ENCODE measurements at places on chromosomes 6 and 20. TPM values are rescaled to one million over a fixed set of nuclear protein-coding genes. Genes with fewer than 3 reads are reported as not detected.
A peak's percentile ranks its signal among the peaks of the same experiment; 100 is the strongest.

FRK gene
- total RNA-seq: 0.05 TPM

BANF2 gene
- not detected for total RNA-seq

SLC25A27 gene
- 0.13 TPM for total RNA-seq

LTB gene
- total RNA-seq: 269 TPM

PPIL1 gene
- total RNA-seq: 23.6 TPM

PHACTR1 gene
- total RNA-seq: 1.5 TPM

DEFB124 gene
- total RNA-seq: not detected

GPSM3 gene
- 227 TPM for total RNA-seq

TCF21 gene
- not detected for total RNA-seq

BPI gene
- not detected for total RNA-seq

DNA sequence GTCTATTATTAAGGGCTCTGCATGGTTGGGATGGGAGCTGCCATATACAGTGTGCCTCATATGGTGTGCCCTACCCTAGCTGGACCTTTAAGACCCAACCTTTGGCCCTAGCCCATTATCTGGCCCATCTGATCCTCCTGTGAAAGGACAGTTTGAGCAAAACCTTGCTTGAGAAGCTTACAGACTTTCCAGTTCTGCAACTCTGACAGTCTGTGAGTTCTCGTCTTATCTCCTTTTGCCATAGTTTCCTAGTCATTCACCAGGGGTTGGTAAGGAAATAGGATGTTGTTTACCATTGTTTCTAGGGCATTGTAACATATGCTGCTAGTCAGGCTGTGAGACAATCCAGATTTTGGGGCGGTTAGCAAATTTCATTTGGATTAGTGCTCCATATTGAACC, 17.2 kb downstream of the CTNNBL1 start:
- peaks cover 29% of the 10 kb centered on the region for H3K4me1 ChIP-seq
- ATAC-seq: no peak
- H3K36me3 ChIP-seq: peaks cover 28% of the 10 kb centered on the region
- no peaks in the 10 kb centered on the region for H3K27me3 ChIP-seq
- H3K27ac ChIP-seq: no peak overlapping the region

DNA sequence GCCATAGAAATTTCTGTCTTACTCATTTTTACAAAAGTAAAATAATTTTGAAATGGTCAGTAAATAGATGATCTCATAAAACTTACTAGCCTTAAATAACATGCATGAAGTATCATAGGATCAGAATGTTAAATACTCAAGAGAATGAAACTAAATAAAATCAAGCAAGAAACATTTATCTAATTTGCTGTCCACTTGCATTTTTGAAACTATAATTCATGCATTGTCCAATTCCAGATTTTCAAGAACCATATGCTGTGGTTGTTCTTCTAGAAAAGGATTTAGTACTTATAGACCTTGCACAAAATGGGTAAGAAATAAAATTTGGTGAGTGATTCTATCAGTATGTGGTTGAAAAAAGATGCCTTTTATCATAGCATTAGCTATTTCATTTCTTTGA, 107.0 kb downstream of the STXBP5 start:
- no peak for ATAC-seq
- no peak overlapping the region for H3K27ac ChIP-seq
- H3K4me3 ChIP-seq: no peak overlapping the region
- no peaks in the 10 kb centered on the region for H3K4me1 ChIP-seq
- peaks cover 49% of the 10 kb centered on the region for H3K36me3 ChIP-seq

- no peak for ATAC-seq
- peaks cover 78% of the 10 kb centered on the region for H3K36me3 ChIP-seq
- no peak overlapping the region for H3K27ac ChIP-seq
- no peak overlapping the region for H3K4me3 ChIP-seq
- H3K27me3 ChIP-seq: no peaks in the 10 kb centered on the region
- H3K4me1 ChIP-seq: no peaks in the 10 kb centered on the region
Observed at GRCh38 chr6:83160167-83160566, 32.9 kb downstream of the PGM3 start.

GRCh38 chr6:130282234-130282995, 59.7 kb upstream of the SAMD3 start:
- no peaks in the 10 kb centered on the region for H3K27me3 ChIP-seq
- no peak overlapping the region for H3K4me3 ChIP-seq
- H3K27ac ChIP-seq: peak overlapping the region; percentile 12
- H3K36me3 ChIP-seq: no peaks in the 10 kb centered on the region

GRCh38 chr6:95784869-95785268, 207.5 kb downstream of the MANEA start:
- no peaks in the 10 kb centered on the region for H3K4me1 ChIP-seq
- H3K36me3 ChIP-seq: no peaks in the 10 kb centered on the region
- H3K27ac ChIP-seq: no peak overlapping the region
- H3K4me3 ChIP-seq: no peak overlapping the region
- peaks cover under 1% of the 10 kb centered on the region for H3K27me3 ChIP-seq

DNA sequence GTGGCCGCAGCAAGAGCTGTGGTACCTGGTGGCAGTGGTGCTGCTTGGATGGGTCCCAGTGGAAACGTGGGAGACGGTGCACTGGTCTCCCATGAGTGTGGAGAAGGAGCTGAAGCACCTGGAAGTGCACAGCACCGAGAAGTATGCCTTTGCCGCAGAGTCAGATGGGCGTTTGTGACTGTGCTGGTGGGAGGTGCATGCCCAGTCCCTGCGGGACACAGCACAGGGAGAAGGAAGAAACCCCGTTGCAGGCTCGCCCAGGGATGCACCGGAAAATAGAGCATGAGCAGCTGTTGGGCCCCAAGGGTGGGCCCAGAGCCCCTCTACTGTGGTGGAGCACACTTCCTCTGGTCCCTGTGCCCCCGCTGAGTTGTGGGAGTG, 19.3 kb upstream of the RGS17 start:
- H3K36me3 ChIP-seq: no peaks in the 10 kb centered on the region
- H3K4me1 ChIP-seq: no peaks in the 10 kb centered on the region
- no peak overlapping the region for H3K4me3 ChIP-seq
- ATAC-seq: no peak
- H3K27me3 ChIP-seq: peaks cover 12% of the 10 kb centered on the region

DNA sequence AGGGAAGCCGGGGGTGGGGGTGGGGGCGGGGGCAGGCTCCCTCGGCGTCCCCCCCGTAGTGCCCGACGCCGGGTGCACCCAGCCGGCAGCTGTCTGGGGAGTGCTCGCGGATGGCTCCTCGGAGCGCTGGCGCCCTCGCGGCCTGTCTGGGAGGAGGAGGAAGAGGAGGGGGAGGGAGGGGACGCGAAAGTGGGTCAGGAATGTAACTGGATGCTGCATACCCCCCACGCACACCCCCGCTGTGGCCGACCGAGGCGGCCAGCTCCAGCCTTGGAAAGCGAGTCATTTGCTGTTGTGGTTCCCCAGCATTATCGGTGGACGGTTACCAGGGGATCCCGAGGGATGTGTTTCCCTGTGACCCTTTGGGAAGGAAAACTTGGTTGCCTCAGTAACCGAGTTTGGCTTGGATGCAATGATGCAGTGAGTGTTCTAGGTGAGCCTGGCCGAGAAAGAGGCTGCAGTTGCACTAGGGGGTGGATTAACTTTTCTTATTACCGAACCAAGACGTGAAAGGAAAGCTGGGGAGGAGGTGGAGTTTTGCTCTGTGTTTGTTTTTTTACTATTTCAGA, 55.2 kb upstream of the RREB1 start:
- H3K27ac ChIP-seq: no peak overlapping the region
- no peaks in the 10 kb centered on the region for H3K36me3 ChIP-seq
- no peaks in the 10 kb centered on the region for H3K4me1 ChIP-seq
- ATAC-seq: peak; percentile 31
- H3K27me3 ChIP-seq: no peaks in the 10 kb centered on the region

DNA sequence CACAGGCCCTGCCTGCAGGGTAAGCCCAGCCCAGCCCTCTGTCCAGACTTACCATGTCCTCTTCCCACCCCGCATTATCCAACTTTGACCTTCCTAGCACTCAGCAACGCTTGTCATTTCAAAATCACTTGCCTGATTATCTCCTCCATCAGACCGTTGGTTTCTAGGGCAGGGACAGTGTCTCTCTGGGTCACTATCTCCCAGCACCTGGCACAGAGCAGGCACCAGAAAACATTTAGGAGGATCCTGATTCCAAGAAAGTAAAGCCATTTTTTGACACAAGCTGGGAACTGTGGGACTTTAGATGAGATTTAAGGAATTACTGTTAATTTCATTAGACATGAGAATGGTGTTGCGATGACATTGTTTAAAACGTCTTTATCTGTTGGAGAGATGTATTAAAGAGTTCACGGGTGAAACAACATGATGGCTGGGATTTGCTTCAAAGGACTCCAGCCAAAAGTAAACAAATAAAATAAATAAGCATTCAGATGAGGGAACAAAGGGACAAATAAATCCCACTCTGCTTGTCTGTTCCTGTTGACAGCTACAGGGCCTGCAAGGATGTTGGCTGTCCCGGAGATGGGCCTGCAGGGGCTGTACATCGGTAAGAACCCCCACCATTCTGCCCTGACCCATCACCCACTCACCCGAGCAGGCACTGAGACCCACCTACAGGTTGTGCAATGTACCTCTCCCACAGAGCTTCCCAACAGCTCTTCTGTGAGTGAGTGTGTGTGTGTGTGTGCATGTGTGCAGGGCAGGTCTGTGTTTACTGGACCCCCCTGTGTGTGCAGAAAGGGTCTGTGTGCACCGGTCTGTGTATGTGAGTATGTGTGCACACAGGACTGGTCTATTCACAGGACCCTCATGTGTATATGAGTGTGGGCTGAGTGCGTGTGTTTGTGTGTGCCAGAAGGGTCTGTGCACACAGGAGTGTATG, 5.9 kb downstream of the HSPA12B start:
- no peak overlapping the region for H3K27ac ChIP-seq
- H3K36me3 ChIP-seq: no peaks in the 10 kb centered on the region
- no peak for ATAC-seq
- H3K4me3 ChIP-seq: no peak overlapping the region

GRCh38 chr6:11353921-11354389, 121.5 kb upstream of the NEDD9 start:
- peak overlapping the region; percentile 89 for H3K27ac ChIP-seq
- H3K36me3 ChIP-seq: peaks cover 75% of the 10 kb centered on the region
- peak overlapping the region; percentile 72 for H3K4me3 ChIP-seq
- H3K4me1 ChIP-seq: peaks cover 71% of the 10 kb centered on the region

DNA sequence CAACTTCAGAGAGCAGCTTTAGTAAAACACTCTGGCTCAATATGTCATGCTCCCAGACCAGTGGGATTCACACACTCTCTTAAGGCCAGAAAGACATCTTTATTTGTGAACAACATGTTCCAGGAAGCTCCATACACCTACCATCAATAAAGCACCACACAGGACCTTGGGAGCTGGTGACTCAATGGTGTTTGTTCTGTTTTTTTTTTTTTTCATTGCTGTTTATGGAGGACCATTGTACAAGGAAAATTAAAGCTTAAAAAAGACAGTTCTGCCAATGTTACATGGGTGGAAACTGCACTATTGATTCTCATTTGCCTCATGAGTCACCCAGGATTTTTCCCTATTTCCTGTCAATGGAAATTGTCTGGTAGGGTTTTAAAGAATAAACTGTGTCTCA, 36.3 kb upstream of the TENT5A start:
- ATAC-seq: no peak
- no peak overlapping the region for H3K4me3 ChIP-seq
- no peak overlapping the region for H3K27ac ChIP-seq
- no peaks in the 10 kb centered on the region for H3K36me3 ChIP-seq

DNA sequence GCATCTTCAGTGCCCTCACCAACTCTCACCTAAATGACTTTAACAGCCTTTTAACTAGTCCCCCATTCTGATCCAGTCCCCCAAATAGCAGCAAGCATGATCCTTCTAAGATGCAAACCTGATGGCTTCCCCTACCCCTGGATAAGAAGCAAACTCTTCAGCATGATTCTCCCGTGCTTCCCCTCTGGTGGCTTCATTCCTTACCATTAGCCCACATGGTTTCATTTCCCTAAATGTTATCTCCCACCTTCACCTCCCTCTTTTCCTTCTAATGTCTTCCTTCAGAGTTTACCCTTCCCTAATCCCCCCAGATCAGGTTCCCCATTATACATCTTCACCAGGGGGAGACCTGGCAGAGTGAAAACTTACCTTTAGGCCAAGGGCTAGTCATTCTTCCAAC, 4.0 kb upstream of the RAB5IF start:
- no peak overlapping the region for H3K4me3 ChIP-seq
- H3K27me3 ChIP-seq: no peaks in the 10 kb centered on the region
